Panc1 (cell line): ENCODE measurements at places on chromosomes 12 and 14.

DNA sequence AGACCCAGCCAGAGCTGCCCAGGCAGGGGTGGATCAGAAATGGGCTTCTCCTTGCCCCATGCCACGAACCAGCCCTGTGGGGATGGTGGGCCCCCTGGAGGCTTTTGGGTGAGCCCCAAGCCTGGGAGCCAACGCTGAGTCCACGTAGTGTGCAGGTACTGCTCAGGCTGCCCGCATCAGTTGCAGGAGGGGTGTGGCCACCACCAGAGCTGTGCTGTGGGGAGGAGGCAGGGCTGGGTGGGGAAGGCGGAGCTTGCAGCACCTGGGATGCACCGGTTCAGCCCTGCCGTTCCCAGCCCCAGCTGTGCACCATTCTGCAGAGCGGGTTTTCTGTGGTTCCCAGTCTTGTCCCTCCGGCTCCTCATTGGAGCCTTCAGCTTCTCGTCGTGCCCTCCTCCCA is 36.3 kb downstream of the IL31 start:
- no peak for DNase-seq

DNA sequence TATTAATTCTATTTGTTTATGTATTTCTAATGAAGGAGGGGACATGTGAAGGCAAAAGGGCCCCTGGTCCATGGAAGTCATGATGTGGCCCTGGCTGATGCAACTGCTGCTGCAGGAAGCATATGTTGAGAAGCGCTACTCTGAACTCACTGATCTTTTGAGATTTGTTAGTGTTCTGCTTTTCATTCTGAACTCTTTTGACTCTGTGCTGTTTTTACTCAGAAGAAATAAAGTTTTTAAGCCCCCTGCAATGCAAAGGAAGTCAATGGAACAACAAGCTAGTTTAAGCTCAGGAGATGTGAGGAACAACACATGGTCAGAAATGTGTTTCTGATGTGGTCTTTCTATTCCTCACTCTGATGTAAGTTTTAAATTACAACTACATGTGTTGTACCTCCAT is 88.9 kb upstream of the BTG1 start:
- no peak for DNase-seq

- peak; percentile 27 for DNase-seq
These were observed 91.0 kb upstream of the FOXN3 start for GRCh38 chr14:89507926-89508460.

DNA sequence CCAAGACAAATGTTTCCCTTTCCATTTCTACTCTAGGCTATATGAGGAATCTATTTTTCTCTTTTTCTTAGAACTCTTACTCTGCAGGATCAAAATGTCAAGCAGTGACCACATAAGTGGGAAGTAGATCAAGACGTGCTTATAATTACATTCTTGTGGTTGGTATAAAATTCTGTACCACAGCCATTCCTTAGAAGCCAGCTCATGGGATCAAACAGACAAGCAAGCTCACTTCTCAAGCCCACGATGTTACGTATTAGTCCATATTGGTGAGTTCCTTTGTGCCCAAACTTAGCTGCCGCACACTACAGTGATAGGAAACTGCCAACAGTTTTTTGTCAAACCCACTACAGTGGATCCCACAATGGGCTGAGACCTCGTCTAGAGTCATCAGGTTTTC is 53.4 kb downstream of the IFNG start:
- no peak for DNase-seq

GRCh38 chr14:74891870-74892269 is 10.2 kb downstream of the DLST start:
- DNase-seq = no peak

DNA sequence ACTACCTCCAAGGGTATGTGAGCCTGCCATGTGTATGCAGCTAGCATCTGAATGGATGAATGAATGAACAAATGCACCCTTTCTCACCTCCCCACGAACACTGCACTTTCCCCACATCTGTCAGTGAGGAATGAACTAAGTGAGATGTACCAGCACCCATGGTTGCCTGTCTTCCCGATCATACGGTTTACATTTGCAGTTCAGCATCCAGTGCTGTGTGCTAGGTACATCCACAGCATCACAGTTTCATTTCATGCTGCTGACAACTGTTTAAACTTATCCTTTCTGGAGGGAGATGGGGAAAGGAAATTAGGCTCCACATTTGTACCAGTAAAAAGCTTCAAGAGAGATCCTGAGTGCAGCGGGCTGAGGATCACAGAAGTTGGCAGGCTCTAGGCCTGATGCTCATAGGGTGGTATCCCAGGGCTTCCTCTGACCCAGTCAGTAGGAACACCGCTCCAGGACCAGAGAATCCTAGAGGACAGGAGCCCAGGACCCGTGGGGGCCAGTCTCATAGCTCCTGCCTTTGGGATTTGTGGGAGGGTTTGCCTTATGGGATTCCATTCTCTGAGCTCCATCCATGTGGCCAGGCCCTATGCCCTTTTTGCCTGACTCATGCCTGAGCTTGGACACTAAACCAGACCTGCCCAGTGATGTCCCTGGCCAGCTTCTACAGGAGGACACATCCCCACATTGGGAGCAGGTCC is 294.5 kb downstream of the CACNA1C start:
- no peak for DNase-seq

- no peak for DNase-seq
These were observed 102.0 kb downstream of the HMGA2 start for GRCh38 chr12:65926119-65926908.

GRCh38 chr14:72120315-72120714 is 188.1 kb downstream of the RGS6 start:
- DNase-seq = no peak

- DNase-seq = peak; percentile 8
These were observed 32.7 kb downstream of the DYRK2 start for GRCh38 chr12:67681105-67681778.
